Hepatocyte (in vitro differentiated cells): ENCODE measurements at places on chromosomes 6 and 20. TPM values are rescaled to one million over a fixed set of nuclear protein-coding genes. Genes with fewer than 3 reads are reported as not detected.

The NANP gene
- total RNA-seq: 7.1 and 8.5 TPM in 2 replicates

The ZNF341 gene
- total RNA-seq: 1.2 and 2.3 TPM in 2 replicates

The PNPLA1 gene
- 0.57 TPM in 1 of 2 replicates, not detected in the other for total RNA-seq

DNA sequence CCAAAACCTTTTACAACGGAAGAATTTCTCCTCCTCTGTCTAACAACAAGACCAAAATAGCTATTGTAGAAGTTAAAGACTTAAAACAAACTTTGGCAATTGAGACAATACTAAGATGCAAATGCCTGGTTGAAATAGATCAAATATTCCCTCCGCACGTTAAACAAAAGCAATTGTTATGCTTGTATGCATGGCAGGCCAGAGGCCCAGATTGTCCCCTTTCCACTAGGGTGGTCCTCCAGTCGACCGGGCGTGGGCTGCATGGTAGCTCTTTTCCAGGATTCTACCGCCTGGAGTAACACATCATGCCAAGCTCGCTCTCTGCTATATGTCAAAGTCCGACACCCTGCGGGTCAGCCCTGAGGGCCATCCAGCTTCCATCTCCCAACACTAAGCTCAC is 234.7 kb downstream of the RNGTT start:
- H3K4me3 ChIP-seq: no peak overlapping the region
- no peaks in the 10 kb centered on the region for H3K27me3 ChIP-seq
- no peak for DNase-seq
- no peaks in the 10 kb centered on the region for H3K36me3 ChIP-seq

GRCh38 chr6:15614277-15614676 is 48.6 kb downstream of the DTNBP1 start:
- H3K27ac ChIP-seq: no peak overlapping the region
- no peaks in the 10 kb centered on the region for H3K36me3 ChIP-seq
- DNase-seq: no peak
- no peak overlapping the region for H3K4me3 ChIP-seq
- peaks cover 3% of the 10 kb centered on the region for H3K4me1 ChIP-seq
